ENCODE measurements at places on chromosomes 12 and 14.

DNA sequence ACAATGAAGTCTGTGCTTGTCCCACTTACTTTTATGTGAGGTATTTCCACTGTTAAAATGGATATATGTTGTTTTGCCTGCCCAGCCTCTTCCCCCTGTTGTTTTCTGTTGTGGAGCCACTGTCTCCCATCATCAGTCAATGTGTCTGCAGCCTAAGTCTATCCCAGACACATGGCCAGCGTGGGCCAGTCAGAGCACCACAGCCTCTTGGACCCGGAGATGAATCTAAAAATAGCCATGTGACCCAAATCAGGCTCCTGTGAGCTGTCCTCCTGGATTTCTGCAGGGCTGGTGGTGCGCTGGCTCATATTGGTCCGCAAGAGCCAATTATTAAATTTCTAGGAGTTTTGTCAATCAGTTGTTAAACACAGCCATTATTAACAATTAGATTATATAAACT lies 44.0 kb upstream of the PRICKLE1 start:
- DNase-seq = no peak

GRCh38 chr14:55389330-55389729 lies 22.3 kb downstream of the ATG14 start:
- no peak for DNase-seq

GRCh38 chr12:58980768-58981167 lies 60.5 kb upstream of the LRIG3 start:
- no peak for DNase-seq

DNA sequence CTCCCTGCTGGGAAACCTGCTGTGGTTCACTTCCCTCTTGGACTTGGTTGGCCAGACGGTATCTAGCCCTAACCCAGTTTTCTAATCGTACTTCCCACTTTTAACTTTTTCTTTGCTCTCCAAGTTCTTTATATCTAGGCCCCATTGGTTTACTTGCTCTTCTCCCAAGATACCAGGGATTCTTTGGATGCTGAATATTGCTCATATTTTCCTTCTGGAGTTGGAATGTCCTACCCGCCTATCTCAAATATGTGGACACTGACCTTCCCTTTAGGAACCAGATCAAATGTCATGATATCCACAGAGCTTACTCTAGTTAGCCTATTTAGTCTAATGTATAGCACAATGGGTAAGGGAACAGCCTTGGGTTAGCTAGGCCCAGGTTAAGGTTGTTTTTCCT lies 228.6 kb downstream of the DACT1 start:
- no peak for DNase-seq

DNA sequence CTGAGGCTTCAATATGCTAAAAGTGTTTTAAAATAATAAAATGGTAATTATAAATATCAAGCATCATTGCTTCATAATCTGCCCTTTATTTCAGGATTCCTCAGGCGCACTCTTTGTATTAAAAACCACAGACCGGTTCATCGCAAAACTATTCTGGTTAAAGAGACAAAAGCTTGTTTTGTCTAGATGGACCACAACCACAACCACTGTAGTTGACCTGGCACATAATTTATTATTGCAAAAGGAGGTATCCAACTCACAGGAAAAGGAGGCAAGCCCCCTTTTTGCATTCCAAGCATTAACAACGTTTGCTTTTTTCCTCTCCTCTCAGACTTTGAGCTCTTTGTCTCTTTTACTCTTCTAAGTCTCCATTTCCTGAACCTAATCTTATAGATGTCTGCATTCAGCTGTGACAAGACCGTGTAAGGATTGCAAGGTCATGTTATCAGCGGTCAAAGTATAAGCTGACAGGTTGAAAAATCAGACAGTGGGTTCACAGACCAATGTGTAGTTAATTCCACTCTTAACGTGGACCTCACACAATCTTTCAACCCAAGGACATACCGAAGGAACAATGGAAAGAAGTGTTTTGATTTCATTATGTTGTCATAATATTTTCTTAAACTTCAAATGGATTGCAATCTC lies 1057.6 kb downstream of the GALC start:
- no peak for DNase-seq

DNA sequence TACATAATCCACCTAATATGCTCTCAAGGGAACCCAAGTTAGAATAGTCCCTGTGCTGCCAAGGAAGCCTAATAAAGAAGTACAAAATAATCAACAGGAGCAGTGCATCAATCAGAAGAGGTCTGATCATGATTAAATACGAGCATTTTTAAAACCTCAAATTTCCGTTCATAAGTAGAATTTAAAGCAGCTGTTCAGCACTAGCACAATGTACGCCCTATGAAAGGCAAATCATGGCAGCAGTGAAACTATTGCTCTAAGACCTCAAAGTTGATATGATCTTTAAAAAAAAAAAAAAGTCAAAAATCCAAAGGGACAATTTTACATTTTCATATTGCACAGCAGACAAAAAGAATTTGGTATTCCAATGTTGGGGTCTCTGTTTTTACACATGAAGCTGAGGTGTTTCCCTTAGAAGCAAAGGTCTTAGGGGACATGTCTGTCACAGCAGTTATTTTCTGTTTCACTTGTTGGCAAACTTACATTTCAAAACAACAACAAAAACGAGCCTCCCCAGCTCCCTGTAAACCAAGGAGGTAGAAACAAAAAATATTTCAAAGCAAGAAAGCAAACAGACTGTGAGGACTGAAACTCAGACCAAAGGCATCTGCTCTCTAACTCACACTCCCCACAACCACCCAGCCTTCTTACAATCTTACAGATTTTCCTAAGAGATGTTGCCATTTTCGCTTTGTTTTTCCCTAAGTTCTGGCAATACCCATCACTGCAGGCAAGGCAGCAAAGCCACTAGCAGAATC lies 28.2 kb downstream of the SOX5 start:
- no peak for DNase-seq

DNA sequence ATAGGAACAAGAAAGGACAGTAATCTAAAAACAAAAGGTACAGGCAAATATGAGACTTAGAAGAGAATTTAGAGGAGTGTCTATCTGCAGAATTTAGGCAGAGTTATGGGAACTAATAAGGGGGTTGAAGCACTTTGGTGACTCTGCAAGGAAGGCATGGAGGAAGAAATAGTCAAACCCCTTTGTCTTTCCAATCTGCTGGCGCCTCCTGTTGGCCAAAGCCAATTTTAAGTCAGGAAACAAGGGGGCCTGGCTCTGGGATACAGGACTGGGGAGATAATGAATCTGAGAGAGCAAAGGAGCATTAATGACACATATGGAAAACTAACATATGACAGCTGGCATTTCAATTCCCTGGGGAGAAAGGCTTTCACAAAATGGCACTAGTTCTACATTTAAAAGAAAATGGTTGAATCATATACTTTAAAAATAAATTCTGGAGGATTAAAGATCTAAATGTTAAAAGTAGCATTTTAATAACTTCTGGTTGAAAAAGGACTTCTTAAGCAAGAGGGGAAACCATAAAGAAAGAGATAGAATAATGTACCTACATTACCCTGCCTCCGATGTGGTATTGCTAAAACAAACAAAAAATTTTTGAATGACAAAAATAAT lies 48.5 kb upstream of the CSRP2 start:
- DNase-seq = peak; percentile 26

DNA sequence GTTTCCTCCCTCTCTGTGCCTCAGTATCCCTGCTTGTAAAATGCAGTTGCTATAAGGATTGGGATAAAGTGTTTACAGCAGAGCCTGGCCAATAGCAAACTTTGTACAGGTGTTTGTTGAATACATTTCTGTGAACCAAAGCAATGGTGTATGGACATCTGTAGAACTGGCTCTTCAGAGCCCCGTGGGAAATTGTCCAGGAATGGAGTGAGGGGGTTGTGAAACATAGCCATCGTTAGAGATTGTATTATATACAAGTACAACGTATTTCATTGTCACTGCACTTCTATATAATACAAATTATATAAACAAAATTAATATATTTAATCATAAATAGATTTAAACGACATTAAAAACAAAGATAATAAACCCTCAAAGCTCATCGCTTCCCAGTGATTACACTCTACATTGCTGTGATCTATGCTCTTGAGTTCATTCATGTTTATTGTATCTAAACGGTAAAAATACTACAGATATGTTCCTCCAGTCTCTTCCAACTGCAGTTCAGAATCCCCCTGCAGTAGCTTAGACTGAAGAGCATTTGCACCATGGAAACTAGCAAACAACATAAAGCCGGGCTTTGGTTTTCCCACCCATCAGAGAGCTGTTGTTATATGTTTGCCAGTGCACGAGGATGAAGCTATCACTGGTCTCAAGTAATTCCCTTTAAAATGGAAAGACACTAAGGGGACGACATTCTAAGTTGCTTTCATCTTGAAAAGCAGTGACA lies 216.7 kb downstream of the TMEM132C start:
- no peak for DNase-seq

DNA sequence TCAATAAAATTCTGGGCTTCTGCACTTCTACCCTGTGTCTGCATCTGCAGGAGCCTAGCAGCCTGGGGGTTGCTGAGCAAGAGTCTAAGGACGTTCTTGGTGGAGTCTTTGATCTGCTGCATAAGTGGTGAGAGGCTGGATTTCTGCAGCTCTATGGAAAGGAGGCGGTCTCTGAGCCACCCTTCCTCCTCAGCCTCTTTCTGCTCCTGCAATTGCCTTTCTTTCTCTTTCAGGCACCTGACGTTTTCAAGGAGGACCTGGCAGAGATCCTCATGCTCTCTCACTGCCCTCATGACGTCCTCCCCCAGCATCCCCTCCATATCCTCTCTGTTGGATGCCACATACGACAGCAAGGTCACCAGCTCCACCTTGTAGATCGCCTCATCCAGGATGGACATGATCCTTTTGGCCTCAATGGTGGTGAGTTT lies 13.6 kb upstream of the TPCN1 start:
- no peak for DNase-seq

GRCh38 chr12:65925626-65926025 lies 101.3 kb downstream of the HMGA2 start:
- DNase-seq = no peak

- DNase-seq = no peak
These were observed 84.4 kb downstream of the ARF6 start for GRCh38 chr14:49977126-49977841.

- DNase-seq = no peak
These were observed 52.5 kb downstream of the KANSL2 start for GRCh38 chr12:48629541-48629940.

GRCh38 chr14:94925416-94926173 lies 155.7 kb upstream of the GSC start:
- DNase-seq = no peak

DNA sequence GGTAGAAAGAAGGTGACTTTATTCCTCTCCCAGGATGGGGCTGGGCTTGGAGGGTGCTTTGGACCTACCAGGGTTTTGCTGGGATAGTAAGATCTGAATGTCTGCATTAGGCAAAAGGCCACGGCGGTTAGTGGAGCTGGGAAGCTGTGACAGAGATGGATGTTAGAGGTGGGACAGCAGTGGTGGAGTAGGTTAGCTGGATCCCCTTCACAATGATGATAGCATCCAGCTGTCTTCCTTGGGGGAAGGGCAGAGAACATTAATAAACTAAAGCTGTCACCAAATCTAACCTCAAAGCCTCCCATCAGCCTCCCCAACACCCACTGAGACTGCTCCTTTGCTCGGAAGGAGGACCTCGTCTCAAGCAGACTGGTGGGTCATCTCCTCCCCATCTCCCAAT lies 104.8 kb downstream of the GPATCH2L start:
- no peak for DNase-seq

- no peak for DNase-seq
These were observed 8.4 kb downstream of the TRMT61A start for GRCh38 chr14:103537175-103537990.
